ENCODE measurements at places on chromosomes 3 and 15.
A peak's percentile ranks its signal among the peaks of the same experiment; 100 is the strongest.

- DNase-seq = no peak
These were observed 64.8 kb downstream of the ZBTB20 start for GRCh38 chr3:115082260-115082659.

GRCh38 chr3:31125413-31126020 lies 231.1 kb upstream of the GADL1 start:
- DNase-seq = no peak

DNA sequence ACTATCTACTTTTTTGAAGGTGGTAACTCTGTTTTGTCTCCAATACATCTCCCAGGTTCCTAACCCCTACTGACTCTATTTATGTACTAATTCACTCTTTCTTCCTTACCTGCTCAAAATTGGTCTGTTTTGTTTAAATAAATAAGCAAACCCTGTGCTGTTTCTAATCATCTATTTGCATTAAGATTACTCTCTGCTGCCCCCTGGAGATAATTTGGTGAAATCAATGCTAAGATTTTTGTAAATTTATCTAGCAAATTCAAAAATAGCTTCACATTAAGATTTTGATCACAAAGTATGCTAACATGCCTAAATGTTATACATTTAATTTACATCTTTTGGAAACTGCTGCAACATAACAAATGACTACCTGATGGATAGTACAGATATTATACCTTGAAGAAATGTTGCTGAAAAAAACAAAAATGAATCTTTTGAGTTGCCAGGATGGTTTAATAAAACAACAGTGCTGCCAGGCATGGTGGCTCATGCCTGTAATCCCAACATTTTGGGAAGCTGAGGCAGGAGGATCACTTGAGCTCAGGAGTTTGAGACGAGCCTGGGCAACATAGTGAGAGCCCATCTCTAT lies 4.4 kb upstream of the CD200R1 start:
- DNase-seq = no peak

DNA sequence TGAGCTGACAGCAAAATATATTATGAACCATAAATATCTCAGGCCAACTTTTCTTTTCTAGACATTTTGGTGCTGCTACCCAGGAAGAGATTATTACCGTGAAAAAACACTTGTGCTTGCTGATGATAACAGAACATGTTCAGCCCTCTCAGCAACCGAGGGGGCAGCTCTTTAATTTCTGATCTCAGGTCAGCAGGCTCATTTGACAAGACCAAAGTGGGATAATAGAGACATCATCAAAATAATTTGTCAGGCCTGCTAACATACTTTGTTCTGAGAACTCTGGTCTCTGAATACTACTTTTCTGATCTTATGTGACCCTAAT lies 645.9 kb upstream of the KCNMB2 start:
- DNase-seq = no peak

GRCh38 chr3:158782283-158782989 lies 19.4 kb upstream of the MFSD1 start:
- DNase-seq = no peak

GRCh38 chr15:98442379-98442833 lies 205.9 kb upstream of the IGF1R start:
- DNase-seq = peak; percentile 28

GRCh38 chr15:101033801-101034200 lies 114.6 kb downstream of the LRRK1 start:
- DNase-seq = no peak

GRCh38 chr15:78023081-78023665 lies 54.3 kb downstream of the TBC1D2B start:
- no peak for DNase-seq

DNA sequence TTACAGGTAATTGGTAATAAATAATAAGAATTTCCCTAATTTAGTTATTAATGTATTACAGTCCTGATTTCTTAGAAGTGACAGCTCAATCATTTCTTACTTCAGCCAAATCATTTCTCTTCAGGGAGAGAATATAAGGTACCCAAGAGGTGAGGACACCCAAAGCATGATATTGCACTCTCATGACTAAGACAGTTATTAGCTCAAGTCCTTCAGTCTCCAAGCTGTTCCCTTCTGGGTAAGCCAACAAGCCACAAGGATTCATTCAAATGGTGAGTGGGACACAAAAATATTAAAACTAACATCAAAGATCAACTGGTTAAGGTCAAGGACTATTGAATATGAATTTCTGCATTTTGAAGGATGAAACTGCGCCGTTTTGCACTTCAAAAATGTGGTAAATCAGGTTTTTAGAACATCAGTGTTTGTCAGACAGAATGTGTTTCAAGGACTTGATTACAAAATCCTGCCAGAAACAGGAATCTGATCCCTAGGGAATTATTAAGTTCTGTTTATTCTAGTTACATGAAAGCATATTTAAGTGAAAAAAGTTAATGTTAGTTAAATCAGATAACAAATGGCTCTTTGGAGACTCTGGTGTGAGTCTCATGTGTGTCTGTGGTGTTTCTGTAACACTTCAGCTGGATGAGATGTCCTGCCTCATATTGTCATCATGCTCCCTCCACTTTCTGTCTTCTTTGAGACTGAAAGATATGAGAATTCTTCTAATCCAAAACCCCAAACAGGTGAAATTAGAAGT lies 101.7 kb upstream of the COL8A1 start:
- no peak for DNase-seq

DNA sequence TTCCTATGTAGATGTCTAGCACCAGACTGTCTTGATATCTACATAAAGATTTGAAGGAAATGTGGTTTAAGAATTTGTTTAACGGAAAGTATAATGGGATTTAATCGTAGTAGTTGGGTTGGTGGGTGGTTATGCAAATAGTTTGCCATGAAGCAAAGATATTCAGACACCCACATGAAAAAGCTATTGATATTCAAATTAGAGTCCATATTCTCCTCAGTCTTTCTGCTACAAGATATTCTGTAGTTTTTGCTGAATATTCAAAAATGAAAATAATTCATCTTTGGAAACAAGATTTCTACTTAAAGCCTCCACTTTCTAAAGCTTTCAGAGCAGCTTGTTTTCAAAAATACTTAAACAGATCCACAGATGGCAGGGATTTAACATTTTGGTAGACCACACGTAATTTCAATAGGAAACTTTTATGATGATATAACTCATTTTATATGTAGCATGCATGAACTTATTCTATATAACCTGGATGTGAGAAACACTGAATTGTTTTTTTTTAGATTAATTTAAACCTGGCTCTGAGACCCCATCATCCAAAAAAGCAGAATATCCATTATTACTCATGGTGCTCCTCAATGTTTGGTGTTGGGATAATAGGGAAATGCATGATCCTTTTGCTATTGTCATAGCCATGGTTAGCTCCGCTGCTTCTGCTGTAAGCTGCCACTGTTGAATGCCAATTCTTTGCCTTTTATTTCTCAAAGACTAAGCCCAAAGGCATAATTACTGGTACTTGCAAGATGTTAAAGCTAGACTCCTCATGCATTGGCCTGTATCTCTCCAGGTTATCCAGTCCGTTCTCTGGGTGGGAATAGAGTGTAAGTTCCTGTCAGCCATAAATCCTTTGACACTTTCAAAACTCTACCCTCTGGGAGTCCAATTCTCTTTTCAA lies 98.0 kb downstream of the GMNC start:
- no peak for DNase-seq

GRCh38 chr15:78938658-78939488 lies 6.0 kb downstream of the CTSH start:
- DNase-seq = no peak

- no peak for DNase-seq
These were observed 2.8 kb upstream of the NRROS start for GRCh38 chr3:196636369-196637349.

GRCh38 chr3:146574173-146574572 lies 29.8 kb upstream of the PLSCR1 start:
- DNase-seq = no peak

DNA sequence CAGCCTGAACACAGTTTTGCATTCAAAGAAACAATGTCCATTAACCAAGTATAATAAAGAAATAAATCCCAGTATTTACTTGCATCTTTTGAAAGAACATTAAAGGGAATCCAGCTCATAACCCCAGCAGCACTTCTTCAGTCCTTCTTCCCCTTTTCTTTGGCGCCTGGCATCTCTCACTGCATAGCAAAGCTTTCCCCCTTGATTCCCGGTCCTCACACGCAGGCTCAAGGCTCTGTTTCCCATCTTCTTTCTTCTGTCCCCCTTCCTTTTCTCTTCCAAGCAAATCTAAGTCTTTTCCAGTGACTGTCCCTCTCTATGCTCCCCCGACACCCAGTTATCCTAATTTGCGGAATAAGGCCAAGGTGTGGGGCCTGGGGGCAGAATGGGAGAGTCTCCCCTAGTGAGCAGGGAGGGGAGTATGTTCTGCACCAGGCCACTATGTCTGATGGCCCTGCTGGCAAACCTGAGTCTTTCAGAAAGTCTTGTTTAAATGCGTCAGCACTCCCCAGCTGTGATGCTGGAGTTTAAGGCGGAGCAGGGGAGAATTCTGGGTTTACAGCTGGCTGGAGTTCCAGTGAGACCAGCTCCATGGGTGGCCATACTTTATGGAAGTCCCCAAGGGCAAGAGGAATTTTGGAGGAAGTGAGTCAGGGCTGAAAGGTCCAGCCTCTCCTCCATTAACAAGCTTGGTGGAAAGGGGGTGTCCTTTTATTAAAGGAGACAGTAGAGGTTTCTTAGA lies 42.1 kb downstream of the GOLGA6A start:
- DNase-seq = no peak
